ENCODE measurements at places on chromosomes 16 and 17. TPM values are rescaled to one million over a fixed set of nuclear protein-coding genes. Genes with fewer than 3 reads are reported as not detected.

GRCh38 chr17:16269658-16270057 is 52.6 kb downstream of the PIGL start:
- no peak for DNase-seq

KRTAP1-1 gene
- total RNA-seq, result not detected

- no peak for DNase-seq
Observed at GRCh38 chr16:78458588-78458987, 359.1 kb downstream of the WWOX start.

ELMO3 gene
- 1.2 TPM for total RNA-seq

- DNase-seq, result no peak
Observed at GRCh38 chr16:14211856-14212543, 140.9 kb downstream of the MRTFB start.

DNA sequence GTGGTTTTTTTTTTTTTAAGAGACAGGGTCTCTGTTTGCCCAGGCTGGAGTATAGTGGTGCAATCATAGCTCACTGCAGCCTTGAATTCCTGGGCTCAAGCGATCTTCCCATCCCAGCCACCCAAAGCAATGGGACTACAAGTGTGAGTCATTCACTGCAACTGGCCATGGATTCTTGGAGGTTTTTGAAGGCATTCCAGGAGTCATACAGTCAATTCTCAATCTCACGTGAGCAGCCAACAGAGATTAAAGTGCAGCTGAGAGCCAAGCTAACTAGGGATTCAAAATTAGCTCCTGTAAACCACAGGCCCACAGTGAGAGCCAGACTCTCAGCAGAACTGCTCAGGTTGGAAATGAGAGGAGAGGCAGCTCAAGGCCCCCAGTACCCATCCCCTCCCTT is 30.2 kb downstream of the XPO6 start:
- no peak for DNase-seq

TMIGD1 gene
- not detected for total RNA-seq

CEP295NL gene
- total RNA-seq, result 4.1 TPM

DNA sequence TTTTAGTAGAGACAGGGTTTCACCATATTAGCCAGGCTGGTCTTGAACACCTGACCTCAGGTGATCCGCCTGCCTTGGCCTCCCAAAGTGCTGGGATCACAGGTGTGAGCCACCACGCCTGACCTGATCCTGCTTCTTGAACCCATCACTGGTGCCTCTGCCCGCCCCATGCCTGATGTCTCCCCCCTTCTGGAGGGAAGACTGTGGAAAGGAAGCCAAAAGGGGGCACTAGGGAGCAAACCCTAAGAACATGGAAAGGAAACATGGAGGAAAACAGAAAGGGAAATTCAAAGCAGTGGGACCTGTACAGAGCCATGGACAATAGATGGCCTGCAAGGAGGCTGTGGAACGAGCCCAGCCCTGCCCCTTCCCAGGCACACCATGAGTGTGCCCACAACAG is 31.1 kb upstream of the FASN start:
- no peak for DNase-seq

DNA sequence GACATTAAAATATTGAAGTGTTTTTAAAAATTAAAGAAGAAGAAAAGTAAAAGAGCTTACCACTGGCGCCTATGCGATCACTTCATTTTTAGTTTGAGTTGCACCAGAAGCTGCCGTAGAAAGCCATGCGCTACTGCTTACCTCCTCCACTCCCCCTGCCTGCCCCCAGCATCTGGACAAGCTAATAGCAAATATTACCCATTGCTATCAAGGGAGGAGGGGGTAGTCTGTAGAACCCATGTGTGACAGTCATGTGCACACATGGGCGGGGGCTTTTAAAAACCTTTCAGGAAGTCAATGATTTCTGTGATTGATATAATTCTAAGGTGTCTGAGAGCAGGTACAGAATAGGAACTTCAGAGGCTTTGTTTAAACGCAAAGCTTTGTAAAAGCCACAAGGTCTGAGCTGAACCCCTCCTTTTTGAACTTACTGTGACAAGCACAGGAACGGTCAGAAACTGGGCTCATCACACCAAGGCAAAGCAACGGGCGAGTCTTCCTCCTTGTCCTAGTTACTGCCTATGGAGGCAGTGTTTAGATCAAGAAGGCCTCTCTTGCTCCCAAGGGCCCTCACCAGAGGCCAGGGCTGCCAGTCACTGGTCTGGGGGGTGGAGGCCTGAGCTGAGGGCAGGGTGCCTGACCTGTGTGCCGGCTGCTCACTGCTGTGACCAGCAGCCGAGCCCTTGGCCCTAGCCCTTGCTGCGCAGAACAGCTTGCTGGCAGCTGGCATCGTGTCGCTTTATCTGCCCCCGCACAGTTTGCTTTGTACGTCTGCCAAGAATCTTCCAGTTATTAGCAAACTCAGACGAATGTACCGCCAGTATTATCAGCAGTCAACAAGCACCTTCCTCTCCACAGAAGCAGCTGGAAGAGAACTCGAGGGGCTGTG is 15.0 kb downstream of the GINS2 start:
- peak; percentile 85 for DNase-seq
